ENCODE measurements at places on chromosomes 7 and 10.
A peak's percentile ranks its signal among the peaks of the same experiment; 100 is the strongest.

DNA sequence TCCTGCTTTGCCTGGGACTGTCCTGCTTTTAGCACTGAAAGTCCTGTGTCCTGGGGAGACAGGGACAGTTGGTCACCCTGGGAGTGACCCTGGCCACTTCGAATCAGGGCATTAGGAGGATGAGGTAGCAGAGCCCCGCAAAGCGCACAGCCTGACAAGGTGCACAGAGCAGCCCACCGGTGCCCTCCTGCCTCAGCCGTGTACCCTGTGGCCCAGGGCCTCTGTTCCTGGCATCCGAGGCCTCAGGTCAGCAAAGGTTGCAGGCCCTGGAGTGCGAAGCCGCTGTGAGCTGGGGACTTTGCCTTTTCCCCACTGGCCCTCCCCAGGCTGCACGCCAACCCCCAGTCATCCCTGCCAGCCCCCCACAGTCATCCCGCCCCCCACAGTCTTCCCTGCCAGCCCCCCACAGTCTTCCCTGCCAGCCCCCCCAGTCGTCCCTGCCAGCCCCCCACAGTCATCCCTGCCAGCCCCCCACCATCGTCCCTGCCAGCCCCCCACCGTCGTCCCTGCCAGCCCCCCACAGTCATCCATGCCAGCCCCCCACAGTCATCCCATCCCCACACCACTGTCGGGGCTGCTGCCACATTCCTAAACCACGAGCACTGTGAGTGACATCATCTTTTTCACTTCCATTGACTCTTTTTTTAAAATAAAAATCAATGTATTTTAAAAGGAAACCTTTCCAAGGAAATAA is 91.8 kb downstream of the RGS10 start:
- DNase-seq: no peak

GRCh38 chr10:61765176-61766087 is 102.7 kb downstream of the CABCOCO1 start:
- no peak for DNase-seq

- DNase-seq: peak; percentile 40
Observed at GRCh38 chr10:92291921-92292845, 1.2 kb downstream of the MARCHF5 start.

DNA sequence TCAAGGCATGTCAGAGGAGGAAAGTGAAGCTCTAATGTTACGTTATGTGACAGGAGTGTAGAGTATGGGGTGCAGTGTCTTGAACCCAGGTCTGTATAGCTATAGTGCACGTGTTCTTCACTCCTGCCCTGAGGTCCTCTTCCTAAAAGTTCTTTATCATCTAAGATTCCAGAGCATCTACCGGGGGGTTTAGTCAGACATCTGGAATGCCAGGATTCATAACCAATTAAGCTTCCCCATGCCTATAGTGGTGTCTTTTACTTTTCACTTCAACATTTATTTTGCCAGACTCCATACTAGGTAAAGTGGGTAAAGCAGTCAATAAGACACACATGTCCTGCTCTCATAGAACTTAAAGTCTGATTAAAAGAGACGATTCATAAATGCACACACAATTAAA is 22.4 kb downstream of the PPP1R3C start:
- no peak for DNase-seq

- no peak for DNase-seq
Observed at GRCh38 chr10:43869669-43870322, 221.1 kb upstream of the ZNF32 start.

- no peak for DNase-seq
Observed at GRCh38 chr10:112991888-112992491, 41.9 kb downstream of the TCF7L2 start.

- peak; percentile 3 for DNase-seq
Observed at GRCh38 chr10:104209575-104210198, 22.5 kb downstream of the CFAP43 start.

- DNase-seq: no peak
Observed at GRCh38 chr10:98445200-98445812, 1.4 kb downstream of the HPS1 start.

- DNase-seq: peak; percentile 80
Observed at GRCh38 chr10:69232252-69232651, 12.1 kb downstream of the HKDC1 start.

DNA sequence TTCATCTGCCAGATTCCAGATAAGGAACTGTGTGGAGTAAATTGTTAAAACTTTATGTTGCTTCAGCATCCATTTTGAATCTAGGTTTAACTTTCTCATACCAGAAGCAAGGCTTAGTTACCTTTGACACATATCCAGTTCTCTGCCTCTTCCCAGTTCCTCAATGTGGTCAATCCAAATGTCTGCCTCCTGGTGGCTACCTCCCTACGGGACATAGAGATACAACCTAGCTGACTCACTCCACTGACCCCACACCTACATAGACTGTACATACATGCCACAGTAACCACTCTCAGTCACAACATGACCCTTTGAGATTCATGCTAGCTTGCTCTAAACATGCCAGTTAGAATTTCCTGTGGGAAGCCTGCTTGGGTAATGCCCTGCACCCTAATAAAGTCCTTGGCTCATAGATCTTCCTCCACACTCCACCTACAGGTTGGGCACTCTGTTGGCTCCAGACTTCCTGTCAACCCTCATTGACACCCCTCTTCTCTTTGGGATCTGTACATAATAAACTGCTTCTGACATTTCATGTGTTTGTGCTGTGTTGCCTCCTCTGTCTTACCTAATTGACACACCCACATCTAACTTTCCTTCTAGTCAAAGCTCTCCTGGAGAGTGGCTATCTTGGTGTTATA is 278.1 kb downstream of the HTR7 start:
- peak; percentile 53 for DNase-seq

DNA sequence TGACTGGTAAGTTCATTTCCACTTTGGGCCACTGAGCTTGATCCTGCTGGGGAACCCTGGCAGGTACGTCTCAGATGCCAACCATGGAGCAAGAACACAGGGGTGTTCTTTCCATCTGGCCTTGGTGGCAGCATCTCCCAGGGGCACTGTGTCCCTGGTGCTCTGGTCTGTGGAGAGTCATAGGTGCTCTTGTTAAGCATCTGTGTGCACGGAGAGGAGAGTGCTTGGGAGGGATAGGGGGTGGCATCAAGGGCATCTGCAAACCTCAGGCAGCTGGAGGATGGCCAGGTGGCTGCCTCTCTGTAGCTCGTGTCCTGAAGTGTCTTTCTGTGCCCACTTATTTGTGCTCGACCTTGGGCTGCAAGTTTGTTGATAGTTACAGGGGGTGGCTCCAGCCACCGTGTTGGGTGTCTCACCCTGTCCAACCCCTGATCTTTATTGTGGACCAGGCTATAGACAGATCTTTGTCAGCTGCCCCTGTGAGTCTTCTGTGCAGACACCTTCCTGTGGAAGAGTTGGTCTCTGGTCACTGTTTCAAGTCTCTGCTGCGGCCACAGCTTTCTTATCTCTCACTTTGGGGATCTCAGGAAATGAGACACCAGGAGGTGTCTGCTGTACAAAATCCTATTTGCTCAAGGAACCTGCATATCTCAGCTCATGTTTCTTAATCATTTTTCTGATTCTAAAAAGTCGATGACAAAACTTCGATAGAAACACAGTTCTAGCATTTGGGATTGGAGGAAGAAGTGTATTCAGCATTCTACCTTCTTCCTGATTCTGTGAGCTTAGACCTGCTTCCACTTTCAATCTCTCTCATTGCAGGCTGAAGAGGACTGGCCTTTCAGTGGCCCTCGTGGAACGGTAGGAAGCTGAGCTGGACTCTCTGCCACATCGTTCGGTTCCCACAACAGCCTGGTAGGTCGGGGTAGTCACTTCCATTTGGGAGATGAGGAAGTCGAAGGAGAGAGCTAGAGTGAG is 17.2 kb upstream of the GIMAP8 start:
- no peak for DNase-seq

- no peak for DNase-seq
Observed at GRCh38 chr10:93751124-93751523, 6.6 kb upstream of the LGI1 start.

DNA sequence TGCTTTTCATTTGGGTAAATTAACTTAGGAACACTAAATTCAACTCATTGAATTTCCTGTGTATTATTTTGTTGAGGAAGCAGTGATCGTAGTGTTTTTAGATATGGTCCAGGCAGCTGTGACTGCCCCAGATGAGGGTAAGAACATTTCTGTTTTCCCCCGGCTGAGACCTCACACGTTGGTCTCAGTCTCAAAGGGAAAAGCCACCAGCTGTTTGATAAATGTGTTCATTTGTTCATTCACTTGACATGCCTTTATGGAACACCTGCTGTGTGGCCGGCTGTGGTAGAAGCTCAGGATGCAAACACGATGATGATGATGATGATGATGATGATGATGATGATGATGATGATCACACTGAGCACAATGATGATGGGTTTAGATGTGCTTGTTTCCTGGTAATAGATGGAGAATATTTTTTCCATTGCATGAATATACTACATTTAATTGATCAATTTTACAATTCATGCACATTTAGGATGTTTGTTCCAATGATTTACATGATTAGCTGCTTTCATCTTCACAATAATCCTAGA is 125.6 kb upstream of the ZNF32 start:
- no peak for DNase-seq

DNA sequence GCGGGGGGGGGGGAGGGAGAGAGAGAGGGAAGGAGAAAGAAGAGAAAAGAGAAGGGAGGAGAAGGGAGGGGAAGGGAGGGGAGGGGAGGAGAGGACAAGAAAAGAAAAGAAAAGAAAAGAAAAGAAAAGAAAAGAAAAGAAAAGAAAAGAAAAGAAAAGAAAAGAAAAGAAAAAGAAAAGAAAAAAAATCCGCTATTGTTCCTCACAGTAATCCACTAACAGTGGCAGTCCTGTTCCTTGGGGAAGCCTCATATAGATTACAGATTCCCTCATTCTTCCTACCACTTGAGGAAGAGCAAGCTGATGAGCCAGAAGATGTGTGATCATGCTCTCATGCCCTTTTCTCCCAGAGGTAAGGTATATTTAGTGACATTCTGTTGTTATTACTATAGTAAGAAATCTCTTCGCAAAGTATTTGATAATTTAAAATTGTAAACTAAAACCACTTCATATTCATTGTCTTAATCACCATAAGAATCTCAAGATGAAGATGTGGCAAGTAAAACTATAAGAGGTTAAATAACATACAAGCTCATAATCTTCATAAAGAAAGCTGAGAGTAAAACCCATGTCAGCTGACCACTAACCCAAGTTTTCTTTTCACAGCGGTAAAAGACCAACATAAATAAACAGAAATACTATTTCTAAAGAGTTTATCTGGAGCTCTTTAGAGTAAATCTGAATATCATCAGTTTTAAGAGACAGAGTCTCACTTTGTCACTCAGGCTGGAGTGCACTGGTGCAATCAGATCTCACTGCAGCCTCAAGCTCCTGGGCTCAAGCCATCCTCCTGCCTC is 128.1 kb downstream of the JMJD1C start:
- DNase-seq: no peak

- DNase-seq: no peak
Observed at GRCh38 chr10:20380401-20380800, 516.7 kb downstream of the NEBL start.

GRCh38 chr7:139620676-139621344 is 97.3 kb downstream of the CLEC2L start:
- no peak for DNase-seq

DNA sequence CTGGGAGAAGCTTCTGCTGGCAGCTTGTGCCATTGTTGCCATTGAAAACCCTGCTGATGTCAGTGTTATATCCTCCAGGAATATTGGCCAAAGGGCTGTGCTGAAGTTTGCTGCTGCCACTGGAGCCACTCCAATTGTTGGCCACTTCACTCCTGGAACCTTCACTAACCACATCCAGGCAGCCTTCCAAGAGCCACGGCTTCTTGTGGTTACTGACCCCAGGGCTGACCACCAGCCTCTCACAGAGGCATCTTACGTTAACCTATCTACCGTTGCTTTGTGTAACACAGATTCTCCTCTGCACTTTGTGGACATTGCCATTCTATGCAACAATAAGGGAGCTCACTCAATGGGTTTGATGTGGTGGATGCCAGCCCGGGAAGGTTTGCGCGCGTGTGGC is 220.7 kb downstream of the ADK start:
- DNase-seq: peak; percentile 78

- DNase-seq: no peak
Observed at GRCh38 chr7:16431646-16432424, 10.5 kb upstream of the CRPPA start.

DNA sequence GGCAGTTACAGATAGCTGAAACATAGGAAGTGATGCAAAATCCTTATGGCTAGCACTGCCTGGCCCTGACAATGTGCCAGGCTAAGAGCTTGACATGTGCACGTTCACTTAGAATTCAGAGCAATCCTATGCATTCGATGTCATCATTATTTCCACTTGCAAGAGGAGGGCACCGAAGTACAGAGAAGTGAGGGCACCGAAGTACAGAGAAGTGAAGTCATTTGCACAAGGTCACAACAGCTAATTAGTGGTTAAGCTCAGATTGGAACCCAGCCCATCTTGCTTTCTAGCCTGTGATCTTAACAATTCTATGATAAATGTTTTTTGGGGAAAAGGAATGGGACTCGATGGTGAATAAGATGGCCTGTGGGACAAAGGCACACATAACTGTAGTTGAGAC is 73.4 kb downstream of the ARHGAP22 start:
- DNase-seq: peak; percentile 55

- DNase-seq: no peak
Observed at GRCh38 chr10:84098667-84099066, 40.6 kb upstream of the GHITM start.

DNA sequence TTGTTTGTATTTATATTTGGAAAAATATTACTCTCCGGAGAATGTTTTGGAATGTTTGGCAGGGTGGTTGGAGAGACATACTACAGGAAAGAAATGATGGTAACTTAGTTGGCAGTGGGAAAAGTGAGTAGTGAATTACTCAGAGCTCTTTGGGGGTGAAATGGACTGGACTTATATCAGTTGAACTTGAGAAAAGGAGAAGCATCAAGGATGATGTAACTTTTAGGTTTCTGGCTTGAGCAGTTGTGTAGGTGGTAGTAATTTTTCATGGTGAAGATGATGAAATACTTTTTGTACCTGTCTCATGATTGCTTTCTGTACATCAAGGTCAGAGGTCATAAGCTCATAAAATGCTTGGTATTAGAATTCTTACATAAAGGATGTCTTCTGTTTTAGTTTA is 617.2 kb downstream of the AUTS2 start:
- DNase-seq: peak; percentile 78

DNA sequence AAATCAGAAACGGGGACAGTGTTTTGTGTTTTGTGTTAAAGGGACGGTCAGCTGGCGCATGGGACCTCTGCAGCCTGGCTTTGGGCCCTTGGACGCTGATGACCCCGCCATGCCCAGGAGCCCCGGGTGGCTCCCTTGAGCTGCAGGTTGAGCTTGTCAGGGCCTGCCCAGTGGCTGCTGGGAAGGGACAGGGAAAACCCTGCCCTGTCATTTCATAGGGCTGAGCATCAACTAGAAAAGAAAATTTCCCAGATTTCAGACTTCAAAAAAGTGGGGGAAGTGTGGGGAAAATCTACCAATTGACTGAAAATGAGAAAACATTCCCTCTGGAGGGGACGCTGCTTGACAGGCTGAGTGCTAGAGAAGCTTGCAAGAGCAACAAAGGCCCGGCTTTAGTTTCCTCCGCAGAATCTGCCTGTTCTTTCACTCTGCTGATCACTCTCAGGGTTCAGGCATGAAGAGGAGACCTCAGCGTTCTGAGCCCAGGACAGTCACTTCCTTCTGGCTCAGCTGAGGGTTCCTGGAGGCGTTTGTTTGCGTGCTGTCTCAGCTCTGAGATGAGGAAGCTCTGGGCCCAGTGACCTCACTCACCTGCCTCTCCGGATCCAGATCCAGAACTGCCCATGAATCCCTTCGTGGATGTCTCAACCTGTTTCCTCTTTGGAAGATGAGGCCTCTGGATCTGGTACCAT is 18.6 kb upstream of the DNAJB6 start:
- peak; percentile 45 for DNase-seq

All from astrocyte (in vitro differentiated cells and primary cell).